ENCODE measurements at places on chromosomes 7 and 10.

- no peak for DNase-seq
Observed at GRCh38 chr10:43038783-43039623, 37.9 kb upstream of the RET start.

GRCh38 chr7:8320174-8320573, 58.2 kb upstream of the ICA1 start:
- DNase-seq: no peak

- DNase-seq: no peak
Observed at GRCh38 chr7:4769761-4770160, 5.7 kb upstream of the AP5Z1 start.

- DNase-seq: no peak
Observed at GRCh38 chr7:113664867-113665266, 253.9 kb downstream of the PPP1R3A start.

GRCh38 chr10:44422570-44423101, 37.7 kb upstream of the CXCL12 start:
- DNase-seq: no peak

DNA sequence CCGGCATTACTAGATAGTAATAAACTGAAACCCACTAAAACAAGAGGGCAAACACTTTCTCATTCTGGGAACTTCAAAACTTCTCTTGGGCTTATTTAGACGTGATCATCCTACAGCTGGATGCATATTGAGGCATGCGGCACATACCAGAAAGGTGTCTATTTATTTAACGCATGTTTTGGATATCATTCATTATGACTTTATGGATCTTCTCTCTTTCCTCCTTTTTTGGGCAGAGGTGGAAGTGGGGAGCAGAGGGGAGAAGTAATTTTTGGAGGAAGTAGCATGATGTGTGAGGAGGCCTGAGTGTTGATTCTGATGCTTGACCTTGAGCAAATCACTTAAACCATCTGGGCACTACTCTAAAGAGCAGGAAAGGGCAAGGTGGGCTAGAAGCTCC, 270.6 kb downstream of the TRIL start:
- DNase-seq: no peak

DNA sequence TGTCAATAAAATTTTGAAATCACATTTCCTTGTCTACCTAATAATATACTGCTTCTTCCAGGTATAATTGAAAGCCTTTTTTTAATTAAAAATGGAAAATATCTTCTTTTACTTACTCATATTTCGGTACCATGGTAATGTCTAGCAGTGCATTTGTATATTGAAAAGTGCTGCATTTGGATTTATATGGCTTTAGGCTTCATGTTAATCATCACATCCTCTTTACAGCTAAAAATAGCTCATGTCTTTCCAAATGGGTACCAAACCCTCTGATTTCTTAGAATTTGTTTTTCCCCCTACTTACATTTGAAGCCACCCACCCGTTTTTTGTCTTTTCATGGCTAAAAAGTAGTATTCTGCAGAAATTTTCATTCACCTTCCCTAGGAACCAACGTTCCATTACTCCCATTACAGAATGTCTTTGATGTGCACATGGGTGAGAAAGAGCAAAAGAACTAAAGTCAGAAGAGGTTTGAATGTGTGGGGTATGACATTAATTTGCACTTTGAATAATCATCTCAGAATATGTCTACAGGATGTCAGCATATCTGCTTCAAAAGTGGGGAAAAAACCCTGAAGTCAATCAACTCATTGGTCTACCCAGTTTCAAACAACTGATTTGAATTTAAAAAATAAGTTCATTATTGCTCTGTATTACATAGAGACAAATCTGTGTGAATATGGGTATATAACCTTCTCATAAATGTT, 935.9 kb downstream of the GATA3 start:
- DNase-seq: no peak

DNA sequence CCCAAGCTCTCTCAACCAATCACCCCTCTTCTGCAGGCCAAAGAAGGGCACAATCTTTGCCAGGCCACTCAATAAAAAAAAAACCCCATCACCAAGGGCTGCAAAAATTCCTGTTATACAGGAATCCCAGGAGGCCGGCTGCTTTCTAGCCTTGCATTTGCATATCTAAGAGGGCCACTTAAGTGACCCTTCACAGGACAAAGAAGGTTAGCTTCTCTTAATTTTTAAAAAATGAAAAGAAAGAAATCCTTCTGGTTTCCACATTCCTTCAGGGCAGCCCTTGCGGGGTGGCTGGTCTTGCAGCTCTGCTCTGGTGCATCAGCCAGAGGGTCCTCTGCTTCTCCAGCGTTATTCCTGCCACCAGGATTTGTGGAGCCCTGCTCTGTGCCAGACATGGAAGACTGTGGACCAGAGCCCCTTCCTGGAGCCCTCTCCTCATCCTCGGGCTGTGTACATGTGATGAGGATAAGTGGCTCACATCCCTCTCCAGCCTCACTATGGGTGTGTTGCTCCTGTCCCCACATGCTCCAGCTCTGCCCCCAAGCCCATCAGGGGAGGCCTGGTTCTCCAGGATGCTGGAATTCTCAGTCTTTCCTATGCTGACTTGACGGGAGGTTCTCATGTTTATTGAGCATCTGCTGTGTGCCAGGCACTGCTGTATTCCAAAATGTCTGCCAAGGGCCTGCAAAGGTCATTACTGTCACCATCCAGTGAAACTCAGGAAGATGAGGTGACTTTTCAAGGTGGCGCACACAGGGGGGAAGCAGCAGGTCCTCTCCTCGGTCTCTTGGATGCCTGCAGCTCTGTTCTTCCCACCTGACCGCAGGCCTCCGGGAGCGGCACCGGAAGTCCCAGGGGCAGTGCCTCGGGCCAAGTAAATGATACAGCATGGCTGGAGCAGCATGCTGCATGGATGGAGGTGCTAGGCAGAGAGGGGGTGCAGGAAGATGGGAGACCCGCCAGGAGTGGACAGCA, 67.7 kb downstream of the ARHGAP22 start:
- DNase-seq: no peak
